ENCODE measurements at places on chromosomes 6 and 20.

DNA sequence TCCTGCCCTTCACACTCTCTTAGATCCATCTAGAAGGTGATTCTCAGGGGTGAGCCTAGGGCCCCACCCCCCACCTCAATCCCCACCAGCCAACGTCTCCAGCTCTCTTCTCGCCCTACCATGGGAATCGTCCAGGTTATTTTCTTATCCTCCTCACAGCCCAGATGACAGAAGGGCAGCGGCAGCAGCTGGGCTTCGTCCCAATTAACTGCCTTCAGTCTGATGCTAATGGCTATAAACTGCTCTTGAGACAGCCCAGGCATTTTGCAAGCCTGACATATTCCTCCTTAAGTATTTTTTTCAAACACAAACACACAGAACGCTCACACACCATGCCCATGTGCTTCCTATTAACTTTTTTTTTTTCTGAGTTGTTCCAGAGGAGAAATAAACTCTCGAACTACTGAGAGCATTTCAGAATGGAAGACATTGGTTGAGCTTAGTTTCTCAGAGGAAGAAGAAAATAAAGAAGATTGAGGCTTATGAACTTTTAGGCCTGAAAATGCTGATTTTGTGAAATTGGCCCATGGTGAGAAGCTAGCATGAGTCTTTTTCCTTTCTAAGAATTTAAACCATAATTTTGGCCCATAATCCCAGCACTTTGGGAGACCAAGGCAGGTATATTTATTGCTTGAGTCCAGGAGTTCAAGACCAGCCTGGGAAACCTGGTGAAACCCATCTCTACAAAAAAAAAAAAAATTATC is 124.6 kb downstream of the EYA2 start:
- H3K27ac ChIP-seq = no peak overlapping the region
- H3K4me1 ChIP-seq = no peaks in the 10 kb centered on the region
- no peaks in the 10 kb centered on the region for H3K36me3 ChIP-seq
- peaks cover 23% of the 10 kb centered on the region for H3K27me3 ChIP-seq

GRCh38 chr6:68637071-68637470 is 2.0 kb downstream of the ADGRB3 start:
- DNase-seq = no peak
- H3K4me3 ChIP-seq = no peak overlapping the region
- H3K27ac ChIP-seq = no peak overlapping the region
- H3K4me1 ChIP-seq = peaks cover 19% of the 10 kb centered on the region

DNA sequence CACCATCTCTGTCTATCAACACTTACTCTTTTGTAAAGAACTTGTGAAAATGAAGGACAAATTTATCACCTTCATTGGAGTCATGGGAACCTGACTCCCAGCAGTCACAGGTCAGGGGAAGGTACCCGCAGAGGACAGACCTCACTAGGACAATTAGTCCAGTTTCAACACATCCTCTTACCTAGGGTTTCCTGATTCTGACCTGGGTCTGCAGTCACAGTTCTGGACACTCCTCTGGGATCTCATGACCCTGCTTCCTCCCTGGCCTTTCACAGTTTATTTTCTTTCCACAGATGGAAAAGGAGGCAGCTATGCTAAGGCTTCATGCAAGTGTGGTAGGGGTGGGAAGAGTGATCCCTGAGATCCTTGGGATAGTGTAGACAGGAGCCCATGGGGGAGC is 15.7 kb downstream of the HLA-A start:
- H3K36me3 ChIP-seq = no peaks in the 10 kb centered on the region
- H3K27ac ChIP-seq = no peak overlapping the region
- DNase-seq = no peak
- peaks cover 26% of the 10 kb centered on the region for H3K4me1 ChIP-seq

DNA sequence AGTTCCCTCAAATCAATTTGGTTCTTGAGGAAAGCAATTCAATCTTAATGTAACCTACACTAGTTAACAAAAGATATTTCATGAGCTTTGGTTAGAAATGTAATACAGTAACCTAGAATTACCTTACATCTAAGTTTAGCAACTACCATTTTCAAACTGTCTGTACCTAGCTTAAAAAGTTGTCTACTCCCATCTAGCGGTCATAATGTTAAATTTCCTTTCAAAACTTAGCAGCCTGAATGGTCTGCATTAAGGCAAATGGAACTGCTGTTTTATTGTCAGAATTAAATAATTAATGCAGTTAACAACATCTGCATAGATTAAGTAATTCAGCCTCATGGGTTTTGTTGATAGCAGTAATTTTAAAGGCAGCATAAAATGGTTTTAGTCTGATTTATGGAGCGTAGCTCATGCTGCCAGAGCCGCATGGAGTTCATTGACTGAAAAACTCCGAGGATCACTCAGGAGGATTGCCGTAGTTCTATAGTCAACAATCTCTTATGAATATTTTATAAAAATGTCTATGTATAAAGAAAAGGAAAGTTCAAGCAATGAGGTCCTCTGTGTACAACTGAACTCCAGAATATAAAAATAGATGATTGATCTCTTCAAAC is 485.4 kb upstream of the MANEA start:
- no peaks in the 10 kb centered on the region for H3K4me1 ChIP-seq
- DNase-seq = no peak
- H3K4me3 ChIP-seq = no peak overlapping the region
- no peaks in the 10 kb centered on the region for H3K27me3 ChIP-seq
